Keratinocyte (primary cell): ENCODE measurements at places on chromosomes 12 and 14.
A peak's percentile ranks its signal among the peaks of the same experiment; 100 is the strongest.

- no peak for DNase-seq
- H3K36me3 ChIP-seq, result no peaks in the 10 kb centered on the region
- no peak overlapping the region for H3K4me3 ChIP-seq
- no peak overlapping the region for H3K27ac ChIP-seq
- H3K4me1 ChIP-seq, result no peaks in the 10 kb centered on the region
These were observed 434.4 kb downstream of the RGS6 start for GRCh38 chr14:72366619-72367018.

- no peak overlapping the region for H3K4me3 ChIP-seq
- no peaks in the 10 kb centered on the region for H3K4me1 ChIP-seq
- no peak for DNase-seq
- no peaks in the 10 kb centered on the region for H3K36me3 ChIP-seq
These were observed 90.1 kb upstream of the CPSF6 start for GRCh38 chr12:69149270-69149669.

GRCh38 chr14:96309896-96310330 lies 53.2 kb downstream of the ATG2B start:
- H3K27me3 ChIP-seq, result no peaks in the 10 kb centered on the region
- H3K4me1 ChIP-seq, result no peaks in the 10 kb centered on the region
- H3K4me3 ChIP-seq, result no peak overlapping the region
- H3K27ac ChIP-seq, result no peak overlapping the region

DNA sequence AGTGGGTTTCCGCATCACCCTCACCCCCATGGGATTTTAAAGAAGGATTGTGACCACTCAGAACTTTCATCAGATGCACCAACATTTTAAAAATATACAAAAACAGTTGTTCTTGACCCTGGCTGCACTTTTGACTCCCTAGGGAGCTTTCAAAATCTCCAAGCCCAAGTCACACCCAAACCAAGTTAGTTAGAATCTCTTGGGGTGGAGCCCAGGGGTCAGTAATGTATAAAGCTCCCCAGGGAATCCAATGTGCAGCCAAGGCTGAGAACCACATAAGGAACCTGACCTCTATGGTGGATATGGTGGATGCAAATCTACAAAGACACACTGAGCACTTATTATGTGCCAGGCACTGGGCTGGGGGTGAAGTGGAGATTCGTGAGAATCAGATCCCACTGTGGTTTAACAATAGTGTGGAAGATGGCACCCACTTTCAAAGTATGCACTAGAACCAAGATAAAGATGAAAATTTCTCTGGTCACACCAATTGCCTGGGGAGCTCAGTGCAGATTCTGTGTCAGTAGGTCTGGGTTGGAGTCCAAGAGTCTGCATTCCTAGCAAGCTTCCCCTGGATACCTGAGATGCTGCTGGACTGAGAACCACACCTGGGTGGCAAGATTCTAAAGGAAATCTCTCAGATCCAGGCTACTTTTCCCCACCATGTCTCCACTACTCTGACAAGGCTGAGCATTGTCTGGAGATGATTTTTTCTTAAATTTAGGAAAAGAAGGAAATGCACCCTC lies 18.9 kb upstream of the CMKLR1 start:
- H3K27ac ChIP-seq, result no peak overlapping the region
- H3K36me3 ChIP-seq, result no peaks in the 10 kb centered on the region
- DNase-seq, result no peak
- no peaks in the 10 kb centered on the region for H3K4me1 ChIP-seq
- H3K27me3 ChIP-seq, result no peaks in the 10 kb centered on the region

DNA sequence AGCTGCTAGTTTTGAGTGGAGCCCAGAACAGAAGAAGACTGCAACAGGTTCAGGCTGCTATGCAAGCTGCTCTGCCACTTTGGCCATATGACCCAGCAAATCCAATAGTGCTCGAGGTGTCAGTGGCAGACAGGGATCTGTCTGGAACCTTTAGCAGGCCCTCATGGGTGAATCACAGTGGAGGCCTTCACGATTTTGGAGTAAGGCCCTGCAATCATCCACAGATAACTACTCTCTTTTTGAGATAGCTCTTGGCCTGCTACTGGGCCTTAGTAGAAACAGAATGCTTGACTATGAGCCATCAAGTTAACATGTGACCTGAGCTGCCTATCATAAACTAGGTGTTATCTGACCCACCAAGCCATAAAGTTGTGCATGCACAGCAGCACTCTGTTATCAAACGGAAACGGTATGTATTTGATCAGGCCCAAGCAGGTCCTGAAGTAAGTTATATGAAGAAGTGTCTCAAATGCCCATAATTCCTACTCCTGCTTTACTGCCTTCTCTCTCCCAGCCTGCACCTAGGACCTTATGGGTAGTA lies 116.9 kb upstream of the CCDC196 start:
- no peaks in the 10 kb centered on the region for H3K36me3 ChIP-seq
- H3K27me3 ChIP-seq, result peaks cover 6% of the 10 kb centered on the region
- DNase-seq, result no peak
- H3K27ac ChIP-seq, result no peak overlapping the region
- H3K4me3 ChIP-seq, result no peak overlapping the region
- H3K4me1 ChIP-seq, result no peaks in the 10 kb centered on the region

DNA sequence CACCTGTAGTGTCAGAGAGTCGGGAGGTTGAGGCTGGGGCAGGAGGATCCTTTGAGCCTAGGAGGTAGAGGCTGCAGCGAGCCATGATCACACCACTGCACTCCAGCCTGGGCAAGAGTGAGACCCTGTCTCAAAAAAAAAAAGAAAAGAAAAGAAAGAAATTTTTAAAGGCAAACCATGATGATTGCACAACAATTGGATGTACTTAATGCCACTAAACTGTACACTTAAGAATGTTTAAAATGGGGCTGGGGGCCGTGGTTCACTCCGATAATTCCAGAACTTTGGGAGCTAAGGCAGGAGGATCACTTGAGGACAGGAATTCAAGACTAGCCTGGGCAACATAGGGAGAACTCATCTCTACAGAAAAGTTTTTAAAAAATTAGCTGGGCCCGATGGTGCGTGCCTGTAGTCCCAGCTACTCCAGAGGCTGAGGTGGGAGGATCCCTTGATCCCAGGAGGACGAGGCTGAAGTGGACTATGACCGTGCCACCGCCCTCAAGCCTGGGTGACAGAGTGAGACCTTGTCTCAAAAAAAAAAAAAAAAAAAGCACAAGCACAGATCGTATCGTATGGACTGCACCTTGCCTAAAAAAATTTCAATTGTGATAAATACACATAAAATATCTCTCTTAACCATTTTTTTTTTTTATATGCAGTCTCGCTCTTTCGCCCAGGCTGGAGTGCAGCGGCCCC lies 32.7 kb downstream of the JAG2 start:
- no peak overlapping the region for H3K27ac ChIP-seq
- no peaks in the 10 kb centered on the region for H3K27me3 ChIP-seq
- H3K4me1 ChIP-seq, result no peaks in the 10 kb centered on the region
- no peak overlapping the region for H3K4me3 ChIP-seq
- H3K36me3 ChIP-seq, result peaks cover 8% of the 10 kb centered on the region
- DNase-seq, result no peak

- H3K27me3 ChIP-seq, result no peaks in the 10 kb centered on the region
- H3K4me3 ChIP-seq, result no peak overlapping the region
- no peak for DNase-seq
- H3K27ac ChIP-seq, result no peak overlapping the region
These were observed 218.7 kb downstream of the RASSF9 start for GRCh38 chr12:85617307-85618091.

DNA sequence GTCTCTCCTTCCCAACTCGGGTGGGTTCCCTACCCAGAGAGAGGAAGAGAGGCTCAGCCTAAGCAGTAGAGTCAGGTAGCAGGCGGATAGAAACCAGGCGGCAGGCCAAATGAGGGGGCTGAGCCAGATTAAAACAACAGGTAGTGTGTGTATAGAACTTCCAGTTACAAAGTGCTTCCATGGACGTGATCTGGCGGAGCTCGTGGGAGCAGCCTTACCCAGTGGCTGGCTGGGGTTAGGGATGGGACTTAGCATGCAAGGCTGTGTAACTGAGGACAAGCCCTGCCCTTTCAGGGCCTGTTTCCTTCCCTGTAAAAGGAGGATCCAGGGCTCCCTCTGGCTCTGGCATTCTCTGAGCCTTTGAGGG lies 8.3 kb downstream of the KRT80 start:
- no peaks in the 10 kb centered on the region for H3K36me3 ChIP-seq
- H3K27ac ChIP-seq, result peak overlapping the region; percentile 39
- no peak for DNase-seq
- peaks cover 48% of the 10 kb centered on the region for H3K4me1 ChIP-seq
- H3K4me3 ChIP-seq, result no peak overlapping the region

DNA sequence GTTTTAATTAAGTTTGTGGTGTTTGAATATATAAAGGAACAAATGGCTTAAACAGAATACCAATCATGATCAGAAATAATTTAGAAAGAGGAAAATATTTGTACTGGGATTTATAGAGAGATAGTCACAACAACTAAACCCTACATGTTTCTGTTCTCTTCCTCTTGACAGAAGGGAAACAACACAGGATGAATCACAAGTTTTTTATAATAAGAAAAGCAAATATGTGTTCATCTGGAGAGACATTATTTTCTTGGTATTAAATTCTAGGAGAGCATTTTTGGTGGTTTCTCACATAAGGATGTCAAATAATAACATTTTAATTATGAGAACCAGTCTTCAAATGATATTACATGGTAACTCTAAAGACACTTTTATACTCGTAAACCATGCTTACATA lies 232.9 kb upstream of the PKP2 start:
- no peak overlapping the region for H3K27ac ChIP-seq
- H3K4me3 ChIP-seq, result no peak overlapping the region
- no peaks in the 10 kb centered on the region for H3K36me3 ChIP-seq
- no peak for DNase-seq
- H3K4me1 ChIP-seq, result no peaks in the 10 kb centered on the region

GRCh38 chr12:2749580-2749979 lies 45.2 kb upstream of the FKBP4 start:
- DNase-seq, result no peak
- no peaks in the 10 kb centered on the region for H3K36me3 ChIP-seq
- H3K4me1 ChIP-seq, result no peaks in the 10 kb centered on the region

DNA sequence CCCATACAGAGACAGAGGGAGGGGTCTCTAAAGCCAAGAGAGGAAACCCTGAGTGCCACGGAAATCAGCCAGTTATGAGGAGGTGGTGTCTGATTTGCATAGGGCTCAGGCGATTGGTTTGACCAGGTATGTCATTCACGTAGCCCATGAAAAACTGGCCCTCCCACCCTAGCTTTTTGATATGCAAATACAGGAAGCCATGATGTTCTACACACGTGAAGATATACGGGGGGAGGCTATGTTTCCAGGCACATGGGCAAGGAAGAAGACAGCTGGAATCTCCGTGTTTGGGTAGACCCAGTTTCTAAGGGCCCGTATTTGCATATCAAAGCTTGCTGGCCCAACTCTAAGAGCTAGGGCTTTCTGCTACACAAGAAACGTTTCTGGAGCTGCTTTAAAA lies 717.8 kb upstream of the SEL1L start:
- H3K27me3 ChIP-seq, result no peaks in the 10 kb centered on the region
- H3K36me3 ChIP-seq, result no peaks in the 10 kb centered on the region
- H3K4me3 ChIP-seq, result no peak overlapping the region

DNA sequence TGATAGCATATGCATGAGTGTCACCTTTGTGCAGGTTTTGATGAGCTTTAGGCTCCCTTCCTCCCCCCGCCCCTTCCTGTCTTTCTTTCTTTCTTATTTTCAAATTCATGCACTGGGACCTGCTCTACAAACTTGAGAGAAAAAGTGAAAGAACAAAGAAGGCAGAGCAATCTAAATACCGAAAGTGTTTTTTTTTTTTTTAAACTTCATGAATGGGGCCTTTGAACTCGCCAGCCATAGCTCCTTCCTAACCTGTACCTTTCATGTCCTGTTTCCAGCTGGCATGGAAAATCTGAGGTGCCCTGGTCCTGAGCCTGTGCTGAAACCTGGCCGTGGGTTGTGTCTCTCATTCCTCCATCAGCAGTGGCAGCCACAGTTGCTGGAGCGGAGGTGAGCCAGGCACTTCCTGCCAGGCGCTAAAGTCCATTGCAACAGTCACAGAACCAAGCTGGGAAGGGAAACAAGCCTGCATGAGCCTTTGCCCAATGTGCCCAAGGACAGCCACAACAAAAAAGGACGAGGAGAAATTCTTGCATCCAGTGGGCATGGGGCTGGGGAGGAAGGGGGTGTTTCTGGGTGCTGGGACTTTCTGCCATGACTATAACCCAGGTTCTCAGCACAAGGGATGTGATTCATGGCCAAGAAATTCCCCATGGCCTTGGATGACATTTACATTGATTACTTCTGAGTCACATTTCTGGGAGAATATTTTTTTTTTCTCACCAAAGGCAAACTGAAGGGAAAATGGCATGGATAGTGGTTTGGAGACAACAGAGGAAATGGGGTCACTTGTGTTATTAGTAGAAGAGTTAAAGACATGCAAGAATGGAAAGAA lies 102.7 kb downstream of the TMEM30B start:
- H3K27ac ChIP-seq, result peak overlapping the region; percentile 92
- peaks cover 26% of the 10 kb centered on the region for H3K4me1 ChIP-seq
- DNase-seq, result no peak
- no peaks in the 10 kb centered on the region for H3K36me3 ChIP-seq
- H3K4me3 ChIP-seq, result peak overlapping the region; percentile 35

GRCh38 chr14:64060648-64061096 lies 207.9 kb downstream of the SYNE2 start:
- DNase-seq, result peak; percentile 98
- peaks cover 40% of the 10 kb centered on the region for H3K4me1 ChIP-seq
- no peak overlapping the region for H3K4me3 ChIP-seq
- H3K27me3 ChIP-seq, result no peaks in the 10 kb centered on the region

DNA sequence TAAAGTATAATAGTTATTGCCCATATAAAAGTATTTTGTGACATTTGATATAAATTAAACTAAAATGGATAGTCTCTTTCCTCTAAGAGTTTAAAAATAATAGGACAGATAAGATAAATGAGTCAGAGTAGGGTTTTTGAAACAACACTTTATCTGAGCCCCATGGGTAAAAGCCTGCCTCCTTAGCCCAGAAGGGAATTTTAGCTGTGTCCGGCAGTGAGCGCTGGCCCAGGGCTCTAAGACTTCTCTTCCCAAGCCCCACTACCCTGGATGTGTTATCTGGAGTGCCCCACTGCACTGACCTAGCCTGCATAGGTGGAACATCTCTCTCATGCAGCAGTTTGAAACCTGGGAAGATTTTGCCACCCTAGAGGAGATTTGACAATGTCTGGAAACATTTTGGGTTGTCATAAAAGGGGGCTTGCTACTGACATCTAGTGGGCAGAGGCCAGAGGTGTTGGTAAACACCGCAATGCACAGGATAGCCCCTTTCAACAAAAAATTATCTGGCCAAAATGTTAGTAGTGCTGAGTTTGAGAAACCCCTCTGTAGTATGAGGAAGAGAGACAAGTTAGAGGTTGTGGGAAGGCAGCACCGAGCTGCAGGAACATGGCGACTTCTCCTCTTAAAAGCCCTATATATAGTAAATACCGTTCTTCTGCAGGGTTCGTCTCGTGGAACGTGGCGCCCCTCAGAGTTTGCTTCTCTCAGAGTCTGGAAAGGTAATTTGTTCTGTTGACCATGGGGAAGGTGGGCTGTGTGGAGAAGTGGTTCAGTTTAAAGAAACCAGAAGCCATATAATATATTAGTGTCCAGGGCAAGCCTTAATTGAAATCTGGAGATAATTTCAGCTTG lies 29.3 kb upstream of the ATF1 start:
- peaks cover 48% of the 10 kb centered on the region for H3K36me3 ChIP-seq
- H3K4me1 ChIP-seq, result no peaks in the 10 kb centered on the region
- H3K4me3 ChIP-seq, result no peak overlapping the region
- no peak for DNase-seq
- no peaks in the 10 kb centered on the region for H3K27me3 ChIP-seq

GRCh38 chr12:130521375-130522124 lies 183.9 kb downstream of the PIWIL1 start:
- no peaks in the 10 kb centered on the region for H3K36me3 ChIP-seq
- no peak overlapping the region for H3K27ac ChIP-seq
- H3K27me3 ChIP-seq, result no peaks in the 10 kb centered on the region
- H3K4me3 ChIP-seq, result no peak overlapping the region
